ENCODE measurements at places on chromosomes 12 and 14.
A peak's percentile ranks its signal among the peaks of the same experiment; 100 is the strongest.

DNA sequence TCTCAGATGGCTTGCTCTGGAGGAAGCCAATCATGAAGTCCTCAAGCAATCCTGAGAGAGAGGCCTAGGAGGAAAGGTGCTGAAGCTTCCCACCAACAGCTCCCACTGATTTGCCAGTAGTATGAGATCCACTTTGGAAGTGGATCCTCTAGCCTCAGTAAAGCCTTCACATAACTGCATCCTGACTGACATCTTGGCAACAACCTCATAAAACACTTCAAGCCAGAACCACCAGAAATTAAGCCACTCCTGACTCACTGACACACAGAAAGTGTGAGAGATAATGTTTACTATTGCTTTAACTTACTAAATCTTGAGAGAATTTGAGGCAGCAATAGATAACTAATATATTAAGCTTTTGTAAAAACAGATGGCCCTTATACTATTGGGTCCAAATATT, 11.7 kb upstream of the TMX1 start:
- no peak for DNase-seq

DNA sequence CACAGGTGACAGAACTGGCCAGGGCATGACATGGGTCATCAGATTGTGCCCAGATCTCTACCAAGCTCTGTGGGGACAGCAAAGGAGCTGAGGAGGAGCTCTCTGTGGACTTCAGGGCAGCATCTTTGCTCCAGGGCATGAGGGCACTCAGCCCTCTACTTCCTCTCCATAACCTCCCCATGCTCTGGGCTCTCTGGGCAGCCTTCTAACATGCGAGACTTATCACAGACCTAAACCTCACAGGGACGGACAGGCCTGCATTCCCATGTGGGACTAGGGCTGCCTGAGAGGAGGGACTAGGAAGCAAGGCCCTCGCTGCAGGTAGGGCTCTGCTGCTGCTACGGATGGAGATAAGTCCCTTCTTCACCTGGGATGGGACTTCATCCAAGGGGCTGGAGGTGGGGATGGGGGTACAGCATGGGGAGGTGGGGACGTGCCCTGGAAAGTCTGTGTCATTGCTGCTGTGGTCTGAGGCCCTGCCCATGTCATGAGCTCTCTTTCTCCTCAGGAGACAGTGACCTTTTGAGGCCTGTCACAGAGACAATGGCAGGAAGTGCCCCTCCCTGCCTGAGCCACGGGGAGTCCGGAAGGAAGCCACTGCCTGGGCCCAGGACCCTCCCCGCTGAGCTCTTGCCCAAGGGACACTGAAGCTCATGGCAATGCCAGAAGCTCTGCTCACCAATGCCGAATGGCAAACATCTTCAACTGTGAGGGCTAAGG, 44.1 kb downstream of the PITPNM2 start:
- peak; percentile 34 for DNase-seq

GRCh38 chr14:99839696-99840095, 46.5 kb downstream of the EML1 start:
- no peak for DNase-seq

- DNase-seq: no peak
These were observed 71.7 kb upstream of the FERMT2 start for GRCh38 chr14:53022593-53022992.

GRCh38 chr14:36935976-36936678, 236.3 kb downstream of the SLC25A21 start:
- no peak for DNase-seq

- no peak for DNase-seq
These were observed 204.2 kb downstream of the EFCAB11 start for GRCh38 chr14:89750281-89750755.

DNA sequence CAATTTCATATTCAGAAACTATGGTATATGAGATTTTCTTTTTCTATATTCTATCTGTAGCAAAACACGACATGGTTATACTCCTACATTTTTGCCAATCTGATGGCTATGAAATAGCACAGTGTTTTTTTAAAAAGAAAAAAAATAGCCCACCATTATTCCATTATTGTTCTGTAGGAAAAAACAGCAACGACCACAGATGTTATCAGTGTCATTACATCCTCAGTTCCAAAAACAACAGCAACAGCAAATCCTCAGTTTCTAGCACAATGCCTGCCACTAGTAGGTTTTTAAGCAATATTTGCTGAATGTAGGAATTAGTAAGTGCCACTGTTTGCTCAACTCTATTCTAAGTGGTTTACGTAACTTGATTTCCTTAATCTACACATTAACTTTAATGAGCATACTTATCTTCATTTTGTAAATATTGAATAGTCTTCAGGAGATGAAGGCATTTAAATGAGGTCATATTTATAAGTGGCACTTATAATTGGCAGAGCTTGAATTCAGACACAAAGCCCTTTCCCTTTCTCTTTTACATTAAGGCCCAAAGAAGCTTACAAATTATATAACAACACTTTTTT, 8.3 kb downstream of the RNASE6 start:
- DNase-seq: no peak

DNA sequence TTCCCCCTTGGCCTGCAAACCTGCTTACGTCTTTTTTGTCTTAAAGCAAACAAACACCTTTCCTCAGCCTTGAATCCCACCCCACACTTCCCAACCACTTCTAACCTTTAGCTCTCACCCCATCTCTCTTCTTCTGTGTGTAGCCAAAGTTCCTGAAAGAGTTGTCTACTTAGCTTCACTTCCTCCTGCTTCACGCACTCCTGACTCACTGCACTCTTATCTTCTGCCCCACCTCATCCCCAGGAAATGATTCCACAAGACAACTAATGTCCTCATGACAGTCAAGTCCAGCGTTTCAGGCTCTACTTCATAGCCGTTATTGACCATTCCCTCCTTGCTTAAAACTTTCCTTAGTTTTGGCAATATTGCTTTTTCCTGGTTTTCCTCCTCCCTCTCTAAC, 22.4 kb downstream of the EIF2B2 start:
- no peak for DNase-seq

DNA sequence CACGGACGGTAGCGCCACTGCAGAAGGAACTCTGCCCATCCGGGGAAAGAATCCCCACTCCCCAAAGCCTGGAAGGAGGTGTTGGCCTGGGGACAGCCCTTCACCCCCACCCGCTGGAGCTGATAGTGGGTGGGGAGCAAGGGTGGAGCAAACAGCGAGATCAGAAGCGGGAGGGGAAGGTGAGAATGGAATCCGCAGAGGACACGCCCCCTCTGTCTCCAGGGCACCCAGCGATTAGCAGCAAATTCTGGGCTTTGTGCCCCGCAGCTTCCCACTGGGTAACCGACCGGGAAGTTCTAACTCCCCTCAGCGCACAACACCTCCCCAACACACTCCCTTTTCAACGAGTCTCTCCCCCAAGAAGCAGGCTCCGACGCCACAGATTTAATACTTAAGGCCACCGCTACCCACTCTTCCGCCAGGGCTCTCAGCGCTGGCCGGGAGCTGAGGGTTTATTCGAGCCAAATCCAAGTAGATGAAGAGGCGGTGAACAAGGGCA, 1.4 kb downstream of the SLC25A29 start:
- no peak for DNase-seq

GRCh38 chr12:51028126-51028812, 2.1 kb upstream of the SLC11A2 start:
- no peak for DNase-seq

GRCh38 chr12:91017511-91018263, 12.9 kb upstream of the EPYC start:
- no peak for DNase-seq

DNA sequence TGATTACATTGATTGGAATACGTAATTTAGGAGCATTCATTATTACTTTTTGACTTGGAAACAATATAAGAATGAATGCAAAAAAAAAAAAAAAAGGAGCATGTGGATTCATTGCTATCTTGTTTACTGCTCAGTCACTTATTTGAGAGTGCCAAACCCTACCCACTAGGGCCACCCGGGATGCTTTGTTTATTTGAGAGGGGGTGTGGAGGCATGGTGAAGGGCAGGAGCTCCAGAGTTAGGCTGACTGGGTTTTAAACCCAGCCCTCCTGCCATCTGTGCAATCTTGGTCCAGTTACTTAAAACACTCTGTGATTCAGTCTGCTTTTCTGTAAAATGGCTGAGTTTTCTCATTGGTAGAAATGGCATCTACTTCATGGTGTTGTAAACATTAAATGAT, 195.2 kb downstream of the RAD51B start:
- no peak for DNase-seq

- no peak for DNase-seq
These were observed 161.6 kb upstream of the ALG10B start for GRCh38 chr12:38155020-38155395.

DNA sequence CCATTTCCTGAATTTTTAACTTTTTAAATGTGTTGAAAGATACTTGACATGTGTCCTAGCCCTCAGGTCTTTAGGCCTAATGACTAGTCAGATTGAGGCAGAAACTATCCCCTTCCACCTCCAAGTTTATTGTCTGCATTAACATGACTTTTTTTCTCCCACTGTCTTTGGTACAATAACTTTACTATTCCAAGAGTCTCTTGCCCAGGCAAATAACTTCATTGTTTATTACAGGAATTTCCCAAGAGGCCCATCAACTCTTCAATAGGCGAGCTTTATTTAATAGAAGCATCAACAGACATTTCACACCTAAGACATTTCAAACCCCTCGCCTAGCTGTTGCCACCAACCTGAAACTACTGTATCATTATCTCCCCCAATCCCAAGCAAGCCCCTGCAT, 10.7 kb downstream of the NFKBIA start:
- DNase-seq: no peak

GRCh38 chr12:47862881-47863280, 41.9 kb downstream of the VDR start:
- no peak for DNase-seq

DNA sequence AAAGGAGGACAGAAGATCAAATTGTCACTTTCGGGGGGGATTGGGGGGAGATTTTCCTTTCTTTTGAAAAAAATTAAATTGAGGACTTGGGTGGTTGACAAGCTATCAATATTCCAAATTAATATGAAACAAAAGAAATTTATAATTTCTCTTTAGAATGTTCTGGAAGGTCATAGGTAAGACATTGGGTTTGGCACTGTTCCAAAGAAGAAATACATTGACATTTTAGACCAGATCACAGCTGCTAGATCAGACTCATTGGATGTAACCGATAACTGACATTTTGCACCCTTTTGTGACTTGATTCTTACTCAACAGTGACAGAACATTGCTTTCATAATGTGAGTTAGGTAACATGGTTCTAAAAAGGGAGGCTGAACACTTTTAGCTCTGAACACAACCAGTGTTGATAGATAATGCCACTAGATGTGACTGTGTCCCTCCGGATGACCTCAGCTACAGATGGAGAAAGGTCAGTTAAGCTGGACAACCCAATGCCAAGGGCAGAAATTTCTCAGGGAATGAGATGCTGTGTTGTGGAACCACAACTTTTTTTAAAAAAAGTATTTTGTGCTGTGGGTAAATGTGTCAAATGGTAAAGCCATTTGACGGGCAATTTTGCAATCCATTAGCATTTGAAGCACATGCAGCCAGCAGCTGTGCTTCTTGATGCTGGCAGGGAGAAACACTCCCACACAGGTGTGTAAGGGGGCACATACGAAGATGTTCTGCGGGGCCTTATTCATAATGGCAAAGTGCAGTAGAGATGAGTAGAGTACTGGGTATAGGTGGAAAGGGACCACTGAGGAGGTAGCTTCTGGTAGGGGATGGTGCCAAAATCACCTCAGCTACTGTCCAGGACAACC, 62.9 kb downstream of the RFX4 start:
- DNase-seq: no peak

DNA sequence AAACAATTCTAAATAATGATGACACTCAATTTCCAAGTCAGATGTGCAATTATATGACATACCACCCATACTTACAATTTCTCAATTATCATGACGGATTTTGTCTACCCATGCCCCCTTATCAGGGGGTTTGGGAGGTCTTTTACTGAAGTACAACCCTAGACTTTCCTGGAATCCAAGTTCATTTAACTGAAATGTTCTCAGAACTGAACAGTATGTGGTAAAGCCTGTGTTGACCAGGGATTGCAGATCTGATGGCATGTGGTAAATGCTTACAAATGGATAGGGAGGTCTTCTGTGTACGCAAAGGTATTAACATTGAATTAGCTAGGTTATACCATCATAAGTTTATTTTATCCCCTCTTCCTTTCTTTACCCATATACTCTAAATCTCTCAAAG, 281.8 kb downstream of the CEP128 start:
- no peak for DNase-seq

DNA sequence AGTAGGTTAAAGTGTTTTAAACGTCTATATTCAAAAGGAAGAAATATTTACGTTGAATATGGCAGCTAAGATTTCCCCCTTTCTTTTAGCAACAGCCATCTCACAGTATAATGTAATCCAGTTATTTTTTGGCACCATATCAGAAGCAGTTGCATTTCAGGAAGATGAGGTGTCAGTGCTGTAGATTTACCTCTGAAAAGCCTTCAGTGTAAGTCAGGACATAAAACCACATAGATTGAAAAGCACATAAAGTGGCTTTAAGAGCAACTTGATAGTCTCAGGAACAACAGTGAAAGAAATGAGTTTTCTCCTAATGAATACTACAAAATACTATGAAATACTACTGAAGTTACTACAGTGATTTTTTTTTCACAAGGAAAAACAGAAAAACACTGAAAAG, 6.9 kb downstream of the MLH3 start:
- DNase-seq: no peak

GRCh38 chr12:75954041-75954440, 77.5 kb downstream of the PHLDA1 start:
- no peak for DNase-seq

DNA sequence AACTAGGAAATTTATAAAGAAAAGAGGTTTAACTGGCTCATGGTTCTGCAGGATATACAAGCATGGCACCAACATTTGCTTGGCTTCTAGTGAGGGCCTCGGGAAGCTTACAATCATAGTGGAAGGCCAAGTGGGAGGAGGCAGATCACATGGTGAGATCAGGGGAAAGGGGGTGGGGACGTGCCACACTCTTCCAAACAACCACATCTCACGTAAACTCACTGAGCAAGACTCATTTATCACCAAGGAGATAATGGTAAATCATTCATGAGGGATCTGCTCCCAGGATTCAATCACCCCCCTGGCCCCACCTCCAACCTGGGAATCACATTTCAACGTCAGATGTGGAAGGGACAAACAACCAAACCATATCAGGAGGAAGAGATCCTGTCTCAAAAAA, 35.8 kb downstream of the NUMB start:
- no peak for DNase-seq

DNA sequence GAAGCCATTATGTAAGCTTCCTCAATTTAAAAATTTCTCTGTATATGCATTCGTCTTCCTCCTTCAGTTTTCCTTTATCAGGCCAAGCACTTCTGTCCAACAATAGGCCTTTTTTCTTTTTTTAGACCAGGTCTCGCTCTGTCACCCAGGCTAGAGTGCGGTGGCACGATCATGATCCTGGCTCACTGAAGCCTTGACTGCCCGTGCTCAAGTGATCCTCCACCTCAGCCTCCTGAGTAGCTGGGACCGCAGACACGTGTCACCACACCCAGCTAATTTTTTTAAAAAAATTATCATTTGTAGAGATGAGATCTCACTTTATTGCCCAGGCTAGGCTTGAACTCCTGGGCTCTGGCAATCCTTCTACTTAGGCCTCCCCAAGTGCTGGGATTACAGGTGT, 25.8 kb downstream of the TAOK3 start:
- no peak for DNase-seq

- DNase-seq: no peak
These were observed 3.0 kb upstream of the GARIN2 start for GRCh38 chr14:67186172-67186768.
